B cell (primary cell): ENCODE measurements at places on chromosomes 7 and 10.

DNA sequence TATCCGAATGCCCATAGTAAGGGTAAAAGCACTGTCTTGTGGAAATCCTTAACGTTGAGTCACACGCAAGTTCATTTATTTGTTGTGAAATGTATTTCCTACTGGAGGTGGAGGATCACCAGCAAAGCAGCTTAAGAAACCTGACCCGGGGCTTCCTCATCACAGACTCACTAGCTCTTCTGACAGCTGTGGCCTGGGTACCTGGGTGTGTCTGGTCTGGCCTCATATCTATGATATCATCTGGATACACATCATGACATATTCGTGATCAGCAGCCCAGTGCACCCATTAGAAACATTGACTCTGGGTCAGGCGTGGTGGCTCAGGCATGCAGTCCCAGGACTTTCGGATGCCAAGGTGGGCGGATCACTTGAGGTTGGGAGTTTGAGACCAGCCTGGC is 8.8 kb downstream of the DRGX start:
- DNase-seq: no peak

GRCh38 chr7:73487486-73487885 is 34.6 kb downstream of the BAZ1B start:
- no peak for DNase-seq

DNA sequence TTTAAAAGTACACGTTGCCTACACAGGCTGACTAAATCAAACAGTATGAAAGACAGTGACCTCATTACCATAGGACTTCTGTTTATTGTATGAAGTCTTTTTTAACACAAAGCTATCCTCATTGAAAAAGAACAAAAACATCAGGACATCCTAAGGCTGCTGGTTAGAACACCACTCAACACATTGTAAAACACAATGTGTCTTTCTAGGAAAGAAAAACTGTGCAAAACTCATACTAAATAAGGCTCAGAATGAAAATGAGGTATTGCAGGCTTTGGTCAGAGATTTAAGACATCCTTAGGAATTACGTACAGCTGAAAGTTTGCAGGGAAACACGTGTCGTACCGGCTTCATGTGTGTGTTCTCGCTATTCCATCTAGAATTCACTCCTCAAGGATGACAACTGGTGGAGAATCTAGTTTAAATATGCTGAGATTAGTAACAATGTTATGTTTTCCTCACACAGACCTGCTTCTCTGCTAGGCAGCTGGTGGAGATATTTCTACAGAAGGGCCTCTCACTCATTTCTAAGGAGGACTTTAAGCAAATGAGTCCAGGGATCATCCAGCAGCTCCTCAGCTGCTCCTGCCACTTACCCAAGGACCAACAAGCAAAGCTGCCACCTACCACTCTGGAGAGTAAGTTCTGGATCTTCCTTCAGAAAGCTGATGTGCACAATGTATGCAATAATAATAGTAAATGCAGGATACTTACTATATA is 29.3 kb downstream of the SLC39A12 start:
- no peak for DNase-seq

DNA sequence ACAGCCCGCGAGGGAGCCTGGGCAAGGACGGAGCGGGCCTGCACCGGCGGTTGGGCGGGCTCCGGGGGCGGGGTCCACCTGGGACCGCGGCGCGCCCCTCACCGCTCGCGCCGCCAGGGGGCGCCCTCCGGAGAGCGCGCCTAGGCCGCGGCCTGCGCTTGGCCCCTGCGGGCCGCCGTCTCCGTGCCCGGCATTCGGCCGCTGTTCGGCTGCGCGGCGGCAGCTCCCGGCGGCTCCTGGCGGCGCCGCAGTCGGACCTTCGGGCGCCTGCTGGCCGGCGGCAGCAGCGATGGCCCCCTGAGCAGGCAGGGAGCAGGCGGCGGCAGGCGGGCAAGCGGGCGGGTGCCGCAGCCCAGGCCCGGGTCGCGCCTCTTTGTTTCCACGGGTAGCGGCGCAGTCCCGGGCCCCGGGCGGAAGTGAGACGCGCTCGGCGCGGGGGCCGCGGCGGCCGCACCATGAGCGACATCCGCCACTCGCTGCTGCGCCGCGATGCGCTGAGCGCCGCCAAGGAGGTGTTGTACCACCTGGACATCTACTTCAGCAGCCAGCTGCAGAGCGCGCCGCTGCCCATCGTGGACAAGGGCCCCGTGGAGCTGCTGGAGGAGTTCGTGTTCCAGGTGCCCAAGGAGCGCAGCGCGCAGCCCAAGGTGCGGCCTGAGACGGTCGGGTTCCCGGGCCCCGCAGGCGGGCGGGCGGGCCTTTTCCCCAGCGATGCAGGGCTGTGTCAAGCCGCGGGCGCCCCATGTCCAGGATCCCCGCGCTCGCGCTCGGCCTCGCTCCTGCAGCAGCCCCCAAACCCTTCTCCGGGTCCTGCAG is at the start of gene INTS15:
INTS15 (plus strand) TSS at position 193 of the 816 bp plus-strand sequence; CDS start at position 456, 263 bp downstream.
- peak; percentile 94 for DNase-seq

DNA sequence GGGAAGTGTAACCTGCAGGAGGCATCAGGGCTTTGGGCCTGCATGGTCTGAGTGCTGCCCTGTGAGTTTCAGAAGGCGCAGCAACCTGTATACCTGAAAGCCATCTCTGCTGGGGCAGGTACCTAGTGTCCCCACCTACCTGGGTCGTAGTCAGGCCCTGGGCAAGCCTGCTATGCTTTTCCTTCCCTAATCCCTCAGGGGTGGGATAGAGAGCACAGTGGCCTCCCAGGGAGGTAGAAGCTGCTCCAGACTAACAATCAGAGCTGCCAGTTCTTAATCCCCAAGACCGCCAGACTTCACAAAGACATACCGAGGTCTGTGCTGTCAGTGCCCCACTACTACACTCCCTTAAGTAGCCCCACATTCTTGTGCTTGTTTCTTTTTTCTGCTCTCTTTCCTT is 52.0 kb downstream of the PTEN start:
- DNase-seq: no peak

DNA sequence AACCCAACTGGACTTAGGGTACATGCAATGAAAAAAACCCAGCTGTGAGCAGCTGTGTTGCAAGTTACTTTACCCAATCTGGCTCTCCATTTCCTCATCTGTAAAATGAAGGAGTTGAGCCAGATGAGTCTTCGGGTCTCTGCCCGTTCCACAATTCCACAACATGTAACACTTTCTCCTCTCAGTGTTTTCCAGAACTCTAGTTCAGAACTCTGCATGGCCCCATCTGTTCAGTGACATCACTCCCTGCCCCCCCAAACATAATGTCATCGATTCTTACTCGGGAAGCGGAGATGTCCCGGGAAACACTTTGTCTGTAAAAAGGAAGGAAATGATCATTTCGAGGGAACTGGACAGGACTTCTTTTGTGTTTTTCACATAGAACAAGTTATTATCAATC is 2.5 kb downstream of the SH3PXD2A start:
- DNase-seq: no peak

DNA sequence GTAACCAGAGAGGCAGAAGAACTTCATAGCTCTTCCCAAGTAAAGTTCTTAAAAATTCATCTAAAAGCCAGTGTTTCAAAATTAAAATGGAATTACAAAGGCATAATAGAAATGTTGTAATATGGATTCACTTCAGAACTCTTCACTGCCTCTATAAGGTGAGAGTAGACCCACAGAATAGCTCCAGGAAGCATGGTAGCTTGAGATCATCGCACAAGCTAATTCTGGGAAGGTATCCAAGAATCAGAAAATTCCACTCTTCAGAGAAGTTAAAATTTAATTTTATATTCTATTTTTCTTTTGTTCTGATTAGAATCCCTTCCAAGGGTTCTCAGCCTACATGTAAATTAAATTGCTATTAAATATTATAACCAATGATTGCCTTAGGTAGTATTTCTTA is 1.5 kb upstream of the DHX32 start:
- no peak for DNase-seq

DNA sequence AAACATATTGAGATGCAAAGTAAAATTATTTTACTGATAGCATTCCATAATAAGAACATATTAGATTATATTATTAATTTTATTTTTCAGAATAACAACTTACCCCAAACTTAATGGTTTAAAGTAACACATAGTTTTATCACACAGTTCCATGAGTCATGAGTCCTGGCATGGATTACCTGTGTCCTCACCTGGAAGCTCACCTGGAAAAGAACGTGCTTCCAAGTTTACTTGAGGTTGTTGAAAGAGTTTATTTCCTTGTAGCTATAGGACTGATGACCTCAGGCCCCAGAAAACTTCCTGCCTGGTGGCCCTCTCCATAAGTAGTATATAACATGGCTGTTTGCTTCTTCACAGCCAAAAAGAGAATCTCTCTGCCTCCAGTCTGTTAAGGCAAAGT is 254.6 kb downstream of the TFEC start:
- no peak for DNase-seq

- no peak for DNase-seq
Observed at GRCh38 chr7:26489391-26489790, 197.7 kb downstream of the SNX10 start.

DNA sequence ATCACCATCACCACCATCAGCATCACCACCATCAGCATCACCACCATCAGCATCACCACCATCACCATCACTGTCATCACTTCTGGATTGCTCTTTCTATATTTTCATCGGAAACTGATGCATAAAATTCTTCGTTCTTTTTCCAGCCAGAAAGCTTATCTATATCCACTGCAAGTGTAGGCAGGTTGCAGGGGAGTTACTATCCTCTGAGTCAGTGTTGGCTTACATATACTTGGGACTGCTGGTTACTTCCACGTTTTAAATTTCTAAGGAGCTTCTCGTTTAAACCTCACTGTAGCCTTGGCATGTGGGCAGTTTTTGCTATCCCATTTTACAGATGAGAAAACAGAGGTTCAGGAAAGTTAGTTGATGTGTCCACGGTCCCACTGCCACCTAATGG is 66.1 kb downstream of the FOXL3 start:
- DNase-seq: no peak

DNA sequence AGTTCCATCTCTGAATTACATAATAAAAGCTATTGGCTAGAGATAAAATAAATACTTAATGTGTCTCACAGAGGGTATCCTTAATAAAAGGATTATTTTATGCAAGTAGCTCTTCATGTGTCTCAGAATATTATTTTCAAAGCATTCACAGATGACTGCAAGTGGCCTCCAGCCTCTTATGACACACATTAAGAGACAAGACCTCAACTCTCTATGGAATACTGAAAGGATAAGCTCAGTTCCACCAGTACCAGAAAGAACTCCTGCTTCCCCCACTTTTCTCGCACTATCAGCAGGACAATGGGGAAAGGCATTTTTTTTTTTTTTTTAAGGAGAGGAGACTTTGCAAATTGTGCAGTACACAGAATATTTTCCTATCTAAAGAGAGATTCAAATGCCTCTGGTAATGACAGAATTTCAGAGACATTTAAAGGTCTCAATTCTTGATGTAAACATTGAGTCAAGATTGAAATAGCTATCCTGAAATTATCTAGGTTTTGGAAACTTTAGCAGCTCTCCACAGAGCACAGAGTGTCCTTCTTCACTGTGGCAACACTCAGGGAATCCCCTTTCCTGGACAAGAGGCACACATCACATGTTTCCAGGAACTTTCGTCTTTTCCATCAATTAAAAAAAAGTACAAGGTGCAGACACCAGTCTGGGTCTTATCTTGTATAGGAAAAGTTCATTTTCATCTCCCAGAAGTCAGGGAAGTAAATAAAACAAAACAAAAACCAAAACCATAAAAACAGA is 122.0 kb upstream of the ANK3 start:
- no peak for DNase-seq

GRCh38 chr10:129030996-129031843 is 435.8 kb upstream of the MGMT start:
- DNase-seq: peak; percentile 21

- DNase-seq: no peak
Observed at GRCh38 chr10:30176776-30177533, 117.6 kb upstream of the JCAD start.

- DNase-seq: no peak
Observed at GRCh38 chr10:15306735-15307280, 64.3 kb downstream of the FAM171A1 start.

- DNase-seq: no peak
Observed at GRCh38 chr7:16773326-16773725, 19.8 kb downstream of the TSPAN13 start.

DNA sequence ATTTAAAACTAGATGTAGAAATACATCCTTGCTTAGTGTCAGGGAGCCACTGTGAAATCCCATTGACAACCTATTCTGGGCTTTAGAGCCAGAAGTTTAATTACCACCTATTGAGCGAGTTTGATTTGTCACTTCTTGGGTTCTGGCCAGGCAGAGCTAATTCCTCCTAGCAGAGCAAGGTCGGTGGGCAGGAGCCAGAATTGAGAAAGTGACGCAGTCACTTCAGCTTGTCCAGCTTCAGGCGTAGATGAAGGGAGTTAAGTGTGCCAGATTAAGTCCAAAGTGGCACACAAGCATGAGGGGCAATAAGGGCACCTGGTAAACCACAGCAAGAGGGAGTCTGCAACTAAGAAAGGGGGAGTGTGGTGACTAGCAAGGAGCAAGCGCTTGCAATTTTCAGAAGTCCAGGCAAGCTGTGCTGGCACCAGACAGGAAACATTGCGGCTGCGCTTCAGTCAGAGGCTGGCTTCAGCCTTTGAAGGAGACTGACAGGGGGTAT is 119.4 kb downstream of the ST7 start:
- no peak for DNase-seq

- no peak for DNase-seq
Observed at GRCh38 chr7:28095231-28095630, 85.4 kb downstream of the JAZF1 start.

GRCh38 chr10:36464291-36464690 is 661.1 kb upstream of the ANKRD30A start:
- DNase-seq: no peak

- DNase-seq: no peak
Observed at GRCh38 chr10:91745090-91745831, 53.0 kb upstream of the TNKS2 start.

GRCh38 chr7:155440018-155440410 is 17.9 kb upstream of the EN2 start:
- no peak for DNase-seq

GRCh38 chr10:36476399-36476798 is 649.0 kb upstream of the ANKRD30A start:
- DNase-seq: no peak

- no peak for DNase-seq
Observed at GRCh38 chr7:99860281-99861127, 16.3 kb downstream of the OR2AE1 start.

DNA sequence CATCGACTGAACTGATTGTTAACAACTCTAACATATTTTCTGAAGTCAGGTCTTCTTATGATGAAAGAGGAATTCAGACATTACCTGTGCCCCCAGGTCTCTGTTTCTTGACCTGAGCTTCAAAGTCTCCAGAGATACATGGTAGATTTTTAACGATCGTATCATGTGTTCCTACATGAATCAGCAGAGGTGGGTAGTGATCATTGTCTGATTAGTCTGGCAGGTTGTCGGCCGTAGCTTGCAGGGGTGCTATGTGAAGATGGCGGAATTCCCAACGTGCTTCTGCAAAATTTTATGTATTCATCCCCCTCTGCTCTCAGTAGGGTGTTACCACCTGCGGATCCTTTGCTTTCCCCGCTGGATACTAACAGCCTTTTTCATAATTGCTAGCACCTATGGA is 581.9 kb downstream of the GATA3 start:
- DNase-seq: no peak

DNA sequence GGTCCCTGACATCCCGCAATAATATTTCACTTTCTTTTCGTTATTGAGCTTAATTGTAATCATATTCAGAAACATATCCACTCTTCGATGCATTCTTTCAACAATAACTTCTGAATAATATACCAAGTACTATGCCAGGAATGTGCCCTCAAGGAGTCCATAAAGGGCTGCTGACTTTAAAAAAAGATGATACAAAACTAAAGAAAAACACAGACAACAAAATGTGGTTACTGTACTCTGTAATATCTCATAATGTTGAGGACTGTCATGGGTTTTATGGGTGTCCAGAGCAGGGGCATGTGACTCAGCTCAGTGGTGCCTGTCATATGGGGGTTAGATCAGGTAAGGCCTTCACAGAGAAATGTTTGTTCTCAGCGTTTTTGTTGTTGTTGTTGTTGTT is 73.7 kb downstream of the ARL4A start:
- DNase-seq: no peak
